ENCODE measurements at places on chromosomes 16 and 17.

- DNase-seq: no peak
Measured at GRCh38 chr16:85473909-85474620, 139.1 kb upstream of the GSE1 start.

DNA sequence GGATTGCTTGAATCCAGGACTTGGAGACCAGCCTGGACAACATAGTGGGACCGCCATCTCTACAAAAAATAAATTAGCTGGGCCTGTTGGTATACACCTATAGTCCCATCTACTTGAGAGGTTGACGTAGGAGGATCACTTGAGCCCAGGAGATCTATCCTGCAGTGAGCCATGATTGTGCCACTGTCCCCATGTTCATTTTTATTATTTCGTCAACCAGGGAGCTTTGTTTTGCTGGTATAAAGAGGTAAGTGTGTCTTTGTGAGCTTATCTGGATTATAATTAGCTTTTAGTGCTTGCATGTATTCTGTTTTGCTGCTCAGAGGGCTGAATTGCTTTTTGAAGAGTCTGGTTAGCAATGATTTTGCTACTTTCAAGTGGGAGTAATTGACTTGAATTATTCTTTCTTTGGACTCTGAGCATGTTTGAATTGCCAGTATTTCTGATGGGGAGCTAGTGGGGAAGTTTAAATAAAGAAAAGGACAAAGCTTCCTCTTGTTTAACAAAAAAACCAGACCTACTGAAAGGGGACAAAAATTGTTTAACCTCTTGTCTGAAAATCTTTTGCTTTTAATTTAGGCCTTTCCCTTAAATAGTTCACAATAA, 31.6 kb upstream of the BCAS3 start:
- no peak for DNase-seq

DNA sequence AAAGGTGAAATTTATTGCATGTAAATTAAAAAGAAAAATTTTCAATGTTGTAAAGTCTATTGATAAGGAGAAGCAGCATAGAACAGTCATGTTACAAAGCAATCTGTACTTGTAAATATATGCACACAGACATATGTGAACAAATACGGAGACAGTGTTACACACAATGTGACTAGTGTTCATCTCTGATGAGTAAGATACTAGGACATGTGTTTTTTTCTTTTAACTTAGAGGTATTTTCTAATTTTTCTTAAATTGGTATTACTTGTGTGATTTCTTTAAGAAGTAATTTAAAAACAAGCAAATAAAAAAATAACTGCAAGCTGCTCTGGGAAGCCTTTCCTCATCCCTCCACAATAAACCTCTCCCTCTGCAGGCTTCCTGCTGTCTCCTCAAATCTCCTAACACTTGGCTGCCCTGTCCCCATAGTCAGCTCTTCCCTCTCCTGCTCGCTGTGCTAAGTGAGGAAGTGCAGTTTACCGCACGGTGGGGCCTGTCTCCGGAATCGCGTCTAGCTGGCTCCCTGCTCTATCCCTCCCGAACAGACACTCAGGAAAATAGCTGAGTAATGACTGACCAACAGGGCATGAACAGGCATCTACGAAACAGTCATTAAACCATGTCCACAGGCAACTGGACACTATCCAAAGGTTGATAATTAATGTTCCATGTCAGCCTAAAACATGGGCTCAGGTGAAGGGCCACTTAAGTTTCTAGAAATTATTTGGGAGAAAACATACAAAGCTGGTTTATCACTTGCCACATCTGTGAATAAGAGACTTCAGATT, 35.9 kb downstream of the CMTM4 start:
- DNase-seq: no peak

- peak; percentile 83 for DNase-seq
Measured at GRCh38 chr16:88803264-88803987, at the start of gene CDT1. Gene CDT1 (plus strand): TSS chr16:88803789. CDS start chr16:88803832, 43 bp downstream.

GRCh38 chr16:71590584-71590983, 13.7 kb upstream of the TAT start:
- DNase-seq: no peak

DNA sequence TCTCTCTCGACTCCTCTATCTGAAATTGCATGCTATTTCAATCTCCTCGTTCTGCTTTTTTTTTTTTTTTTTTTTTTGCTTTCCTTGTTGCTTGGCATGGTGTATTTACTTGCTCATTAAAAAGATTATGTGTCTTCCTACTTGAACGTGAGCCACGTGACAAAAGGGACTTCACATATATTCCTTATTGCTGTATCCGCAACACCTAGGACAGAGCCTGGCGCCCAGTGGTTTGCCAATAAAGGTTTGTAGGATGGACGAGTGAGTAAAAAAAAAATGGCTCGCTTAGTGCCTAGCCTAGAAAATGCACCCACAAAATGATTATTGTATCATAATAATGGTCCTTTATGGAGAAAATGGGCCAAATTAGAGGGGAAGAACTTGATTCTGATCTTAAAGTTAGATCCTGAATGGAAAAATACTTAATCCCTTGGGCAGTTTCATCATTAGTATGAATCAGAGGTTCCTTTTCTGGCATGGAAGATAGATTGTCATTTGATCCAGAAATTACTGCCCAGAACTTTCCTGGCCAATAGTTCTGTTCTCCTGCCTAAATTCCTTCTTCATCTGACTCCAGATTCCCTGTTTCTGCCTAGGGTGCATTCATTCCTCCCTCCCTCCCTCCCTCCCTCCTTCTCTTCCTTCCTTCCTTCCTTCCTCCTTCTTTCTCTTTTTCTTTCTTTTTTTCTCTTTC, 13.6 kb upstream of the TMEM220 start:
- no peak for DNase-seq

DNA sequence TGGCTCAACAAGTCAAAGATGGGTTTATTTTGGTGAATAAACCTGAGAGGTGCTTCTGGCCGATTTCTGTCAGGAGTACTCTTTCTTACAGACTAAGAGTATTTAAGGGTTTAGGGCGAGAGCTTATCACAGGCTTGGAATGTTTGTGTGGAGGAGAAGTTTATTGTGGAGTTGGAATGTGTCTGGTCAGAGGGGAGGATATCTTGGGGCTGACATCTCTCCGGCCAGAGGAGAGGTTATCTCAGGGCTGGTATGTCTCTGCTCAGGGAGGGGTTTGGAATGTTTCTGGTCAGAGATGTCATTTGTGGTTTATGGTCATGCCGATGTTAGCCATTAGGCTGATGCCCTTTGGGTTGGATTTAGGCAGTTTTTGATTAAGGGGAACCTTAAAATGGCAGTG, 236.4 kb upstream of the EEF2KMT start:
- DNase-seq: no peak

DNA sequence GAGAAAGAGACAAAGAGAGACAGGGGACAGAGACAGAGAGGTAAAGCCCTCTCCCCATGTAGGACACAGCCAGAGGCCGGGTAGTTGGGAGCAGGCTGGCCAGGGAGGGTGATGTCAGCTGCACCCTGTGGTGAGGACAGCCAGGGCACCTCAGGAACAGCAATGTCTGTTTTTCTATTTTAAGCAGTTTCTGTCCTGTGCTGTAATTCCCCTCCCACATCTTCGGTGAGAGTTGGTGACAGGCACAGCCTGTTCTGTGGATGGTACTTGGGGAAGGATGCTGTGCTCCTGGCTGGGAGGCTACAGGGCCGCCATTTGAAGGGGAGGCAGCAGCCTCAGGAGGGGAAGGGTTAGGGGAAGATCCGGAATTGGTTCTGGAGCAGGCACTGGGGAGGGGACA, 163.5 kb downstream of the SDK2 start:
- DNase-seq: no peak

DNA sequence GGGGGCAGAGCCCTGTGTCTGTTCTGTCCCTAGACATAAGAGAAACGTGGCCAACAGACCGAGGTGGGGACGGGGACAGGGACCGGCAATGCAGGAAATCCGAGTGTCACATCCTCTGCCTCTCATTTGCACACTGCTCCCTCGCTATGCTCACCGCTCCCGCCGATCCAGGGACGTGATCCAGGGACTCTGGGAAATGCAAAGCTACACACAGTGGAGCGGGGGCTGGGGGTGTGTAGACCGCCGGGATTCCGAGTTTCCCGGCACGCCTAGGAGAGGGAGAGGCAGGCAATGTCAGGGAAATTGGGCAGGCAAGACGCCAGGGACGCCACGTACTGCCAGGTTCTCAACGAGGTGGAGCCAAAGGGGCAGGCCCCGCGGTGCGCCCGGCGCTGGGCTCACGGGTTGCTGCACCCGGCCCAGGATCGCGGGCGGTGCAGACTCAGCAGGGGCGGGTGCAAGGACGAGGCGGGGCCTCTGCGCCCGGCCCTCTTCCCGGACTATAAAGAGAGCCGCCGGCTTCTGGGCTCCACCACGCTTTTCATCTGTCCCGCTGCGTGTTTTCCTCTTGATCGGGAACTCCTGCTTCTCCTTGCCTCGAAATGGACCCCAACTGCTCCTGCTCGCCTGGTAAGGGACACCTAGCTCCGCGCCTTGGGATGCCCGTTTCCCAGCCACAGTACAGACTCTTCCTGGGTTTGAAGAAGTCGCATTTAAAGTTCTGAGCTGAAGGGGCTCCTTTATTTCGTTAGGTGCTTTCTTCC, at the start of gene MT1X:
Gene MT1X (plus strand): TSS at position 532 of the 764 bp plus-strand sequence. CDS start 71 bp downstream, at position 603.
- DNase-seq: peak; percentile 51

GRCh38 chr17:15171167-15172047, 93.7 kb downstream of the PMP22 start:
- DNase-seq: peak; percentile 78

DNA sequence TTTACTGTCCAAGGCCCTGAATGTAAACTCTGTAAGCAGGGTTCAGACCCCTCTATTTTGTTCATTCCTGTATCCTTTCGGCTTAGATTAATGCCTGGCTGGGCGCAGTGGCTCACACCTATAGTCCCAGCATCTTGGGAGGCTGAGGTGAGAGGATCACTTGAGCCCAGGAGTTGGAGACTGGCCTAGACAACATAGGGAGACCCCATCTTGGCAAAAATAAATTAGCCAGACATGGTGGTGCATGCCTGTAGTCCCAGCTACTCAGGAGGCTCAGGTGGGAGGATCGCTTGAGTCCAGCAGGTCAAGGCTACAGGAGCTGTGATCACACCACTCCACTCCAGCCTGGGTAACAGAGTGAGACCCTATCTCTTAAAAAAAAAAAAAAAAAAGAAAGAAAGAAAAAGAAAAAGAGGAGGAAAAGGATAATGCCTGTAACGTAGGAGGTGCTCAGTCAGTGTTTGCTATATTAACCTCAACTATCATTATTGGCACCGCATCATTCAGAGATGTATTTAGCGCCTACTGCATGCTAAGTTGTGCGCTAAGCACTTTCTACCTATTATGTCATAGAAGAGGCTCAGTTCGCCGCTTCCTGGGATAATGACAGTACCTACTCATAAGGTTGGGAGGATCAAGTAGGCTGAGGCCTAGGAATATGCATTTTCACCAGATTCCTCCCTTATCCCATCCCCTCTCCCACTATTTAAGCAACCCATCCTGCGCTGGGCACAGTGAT, 5.0 kb downstream of the SOCS1 start:
- DNase-seq: no peak

- DNase-seq: no peak
Measured at GRCh38 chr17:7119314-7119713, 4.7 kb upstream of the ASGR2 start.

DNA sequence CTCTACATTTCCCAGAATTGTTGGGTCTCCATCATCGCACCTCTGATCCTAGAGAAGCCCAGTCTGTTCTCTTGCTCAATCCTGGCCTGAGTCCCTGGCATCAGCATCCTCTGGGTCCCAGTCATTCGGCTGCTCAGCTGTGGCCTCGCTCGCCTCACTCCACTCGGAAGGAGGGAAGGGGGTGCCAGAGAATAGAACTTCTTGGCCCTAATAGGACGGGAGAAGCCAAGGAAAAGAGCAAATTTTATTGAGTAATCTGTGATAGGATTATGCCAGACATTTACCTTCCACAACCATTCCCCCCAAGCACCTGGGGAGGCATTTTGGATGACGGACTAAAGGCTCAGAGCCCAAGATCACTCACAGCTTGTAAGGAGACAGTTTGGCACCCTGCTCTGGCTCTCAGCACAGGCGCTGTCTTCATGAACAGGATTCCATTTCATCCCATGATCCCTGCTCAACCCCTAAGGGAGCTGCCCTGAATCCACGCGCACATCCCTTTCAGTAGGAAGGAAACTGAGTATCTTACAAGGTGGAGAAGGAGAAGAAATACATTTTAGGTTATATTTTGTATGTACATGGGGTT, 498 bp upstream of the CLEC10A start:
- no peak for DNase-seq

DNA sequence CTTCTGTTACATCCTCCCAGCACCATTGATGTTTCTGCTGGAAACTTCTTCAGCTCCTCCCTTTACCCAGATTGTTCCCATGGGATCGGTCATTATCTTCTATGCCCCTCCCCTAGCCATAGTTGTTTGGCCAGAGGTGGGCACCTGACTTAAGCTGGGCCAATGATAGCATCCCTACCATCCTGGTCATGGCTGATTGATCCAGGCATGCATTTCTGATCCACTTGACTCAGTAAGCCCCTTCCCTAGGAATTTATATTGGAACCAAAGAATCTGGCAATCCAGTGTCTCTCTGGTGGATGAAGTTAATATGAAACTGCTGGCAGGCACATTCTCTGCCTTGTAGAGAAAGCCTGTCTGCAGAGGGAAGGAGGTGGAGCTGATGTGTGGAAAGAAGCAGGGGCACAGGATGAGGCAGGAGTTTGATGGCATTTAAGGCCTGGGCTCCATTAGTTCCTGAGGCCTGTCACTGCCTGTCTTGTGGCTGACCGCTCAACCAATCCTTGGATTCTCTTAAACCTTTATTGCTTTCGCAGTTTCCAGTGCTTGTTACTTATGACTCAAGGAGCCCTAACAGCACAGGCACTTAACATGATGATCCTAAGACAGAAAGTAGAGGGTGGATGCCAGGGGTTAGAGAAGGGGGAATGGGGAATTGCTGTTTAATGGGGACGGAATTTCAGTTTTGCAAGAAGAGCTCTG, 152.4 kb downstream of the ABCC12 start:
- DNase-seq: no peak

GRCh38 chr16:47779201-47780016, 318.3 kb downstream of the PHKB start:
- DNase-seq: no peak

GRCh38 chr17:68468788-68469187, 11.5 kb upstream of the WIPI1 start:
- DNase-seq: no peak

DNA sequence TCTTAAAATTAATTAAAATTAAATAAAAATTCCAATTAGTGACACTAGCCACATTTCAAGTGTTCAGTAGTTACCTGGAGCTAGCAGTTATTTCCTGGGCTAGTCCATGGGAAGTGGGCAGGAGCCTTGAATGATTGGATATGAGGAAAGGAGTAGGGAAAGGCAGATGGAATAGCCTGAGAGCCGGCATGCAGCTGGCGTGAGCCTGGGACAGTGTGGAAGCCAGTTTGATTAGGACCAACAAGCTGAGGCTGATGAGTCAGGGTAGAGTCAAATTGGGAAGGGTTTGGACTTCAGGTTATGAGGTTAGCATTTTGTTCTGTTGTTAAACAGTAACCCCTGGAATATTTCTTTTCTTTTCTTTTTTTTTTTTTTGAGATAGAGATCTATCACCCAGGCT, 15.3 kb upstream of the GNA13 start:
- no peak for DNase-seq

- no peak for DNase-seq
Measured at GRCh38 chr17:61261001-61261637, 138.5 kb upstream of the TBX2 start.

All from progenitor cell of endocrine pancreas (in vitro differentiated cells).